ENCODE measurements at places on chromosomes 2 and 18. TPM values are rescaled to one million over a fixed set of nuclear protein-coding genes. Genes with fewer than 3 reads are reported as not detected.
A peak's percentile ranks its signal among the peaks of the same experiment; 100 is the strongest.

The VSNL1 gene
- total RNA-seq = 215 TPM

The RUFY4 gene
- 0.06 TPM for total RNA-seq

The TAF4B gene
- total RNA-seq = 3.3 TPM

The OSBPL1A gene
- total RNA-seq = 77.6 TPM

The C1GALT1C1L gene
- 1.2 TPM for total RNA-seq

The XPO1 gene
- total RNA-seq = 195 TPM

The UGT1A4 gene
- not detected for total RNA-seq

The FOXD4L1 gene
- 0.17 TPM for total RNA-seq

The CIB4 gene
- 0.50 TPM for total RNA-seq

The FNDC4 gene
- 42.5 TPM for total RNA-seq

- DNase-seq = peak; percentile 28
Measured at GRCh38 chr2:18741895-18742732, 152.7 kb upstream of the NT5C1B start.

DNA sequence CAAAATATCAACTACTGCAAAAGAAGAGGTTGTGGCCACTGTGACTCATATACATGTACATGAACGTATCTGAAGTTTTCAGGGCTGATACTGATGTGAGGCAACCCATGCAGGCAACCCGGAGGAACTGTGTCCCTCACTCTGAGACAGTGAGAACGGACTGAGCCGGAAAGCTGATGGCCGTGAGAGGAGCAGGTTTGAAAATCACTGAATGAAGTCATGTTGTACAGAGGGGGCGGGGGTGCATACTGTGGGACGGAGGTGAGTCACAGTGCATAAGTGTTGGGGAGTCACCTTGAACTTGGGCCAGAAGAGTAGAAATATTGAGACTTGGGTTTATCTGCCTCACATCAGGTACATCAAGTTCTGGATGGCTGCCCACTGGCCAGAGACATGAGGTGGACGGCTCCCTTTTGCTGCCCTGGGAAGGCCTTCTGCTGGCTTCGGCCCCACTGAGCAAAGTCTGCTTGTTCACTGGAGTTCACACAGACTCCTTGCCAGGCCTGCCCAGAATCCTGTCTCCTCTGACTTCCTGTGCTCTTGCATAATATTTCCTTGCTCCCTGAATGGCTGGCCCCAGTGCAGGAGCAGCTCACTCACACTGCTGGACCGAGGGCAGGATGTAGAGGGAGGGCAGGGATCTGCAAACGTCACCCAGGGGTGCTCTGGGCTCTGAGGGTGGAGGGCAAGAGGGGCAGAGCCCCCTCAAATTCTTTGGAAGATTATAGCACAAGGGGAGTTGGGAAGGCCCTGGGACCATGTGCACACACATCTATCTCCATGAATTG lies 18.1 kb downstream of the EPAS1 start:
- no peak for DNase-seq

DNA sequence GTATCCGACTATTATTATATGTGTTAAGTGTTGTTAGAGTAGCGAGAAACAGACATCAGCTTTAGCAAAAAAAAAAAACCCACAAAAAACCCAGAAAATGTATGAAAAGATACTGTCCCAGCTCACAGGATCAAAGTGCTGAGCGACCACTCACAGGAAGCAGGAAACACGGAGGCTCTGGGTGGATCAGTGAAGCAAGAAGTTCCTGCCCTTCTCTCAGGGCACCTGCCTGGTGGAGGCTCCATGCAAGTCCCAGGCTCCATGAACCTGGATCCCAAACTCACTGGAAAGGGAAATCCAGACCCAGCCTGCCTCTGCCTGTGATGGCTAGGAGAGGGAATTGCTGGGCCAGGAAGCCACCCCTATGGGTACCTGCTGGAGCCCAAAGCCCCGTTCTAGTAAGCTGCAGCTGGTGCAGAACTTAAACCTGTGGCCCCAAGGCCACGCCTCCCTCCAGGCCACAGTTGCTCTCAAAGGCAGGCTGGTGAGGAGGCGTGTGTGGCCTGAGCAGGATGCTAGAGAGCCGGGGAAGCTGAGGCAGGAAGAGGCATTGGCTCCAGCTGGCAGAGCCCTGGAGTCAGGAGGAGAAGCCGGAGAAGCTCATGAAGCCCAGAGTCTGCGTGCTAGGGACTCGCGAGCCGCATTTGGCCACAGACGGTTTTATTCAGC lies 63.5 kb upstream of the TAF1B start:
- DNase-seq = no peak

DNA sequence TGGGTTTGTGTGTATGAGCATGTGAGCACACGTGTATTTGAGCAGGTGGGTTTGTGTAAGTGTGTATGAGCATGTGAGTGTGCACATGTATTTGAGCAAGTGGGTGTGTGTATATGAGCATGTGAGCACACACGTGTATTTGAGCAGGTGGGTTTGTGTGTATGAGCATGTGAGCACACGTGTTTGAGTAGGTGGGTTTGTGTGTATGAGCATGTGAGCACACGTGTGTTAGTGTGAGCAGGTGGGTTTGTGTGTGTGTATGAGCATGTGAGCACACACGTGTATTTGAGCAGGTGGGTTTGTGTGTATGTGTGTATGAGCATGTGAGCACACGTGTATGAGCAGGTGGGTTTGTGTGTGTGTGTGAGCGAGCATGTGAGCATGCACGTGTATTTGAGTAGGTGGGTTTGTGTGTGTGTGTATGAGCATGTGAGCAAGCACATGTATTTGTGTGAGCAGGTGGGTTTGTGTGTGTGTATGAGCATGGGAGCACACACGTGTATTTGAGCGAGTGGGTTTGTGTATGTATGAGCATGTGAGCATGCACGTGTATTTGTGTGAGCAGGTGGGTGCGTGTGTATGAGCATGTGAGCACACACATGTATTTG lies 169.7 kb downstream of the TWIST2 start:
- no peak for DNase-seq

DNA sequence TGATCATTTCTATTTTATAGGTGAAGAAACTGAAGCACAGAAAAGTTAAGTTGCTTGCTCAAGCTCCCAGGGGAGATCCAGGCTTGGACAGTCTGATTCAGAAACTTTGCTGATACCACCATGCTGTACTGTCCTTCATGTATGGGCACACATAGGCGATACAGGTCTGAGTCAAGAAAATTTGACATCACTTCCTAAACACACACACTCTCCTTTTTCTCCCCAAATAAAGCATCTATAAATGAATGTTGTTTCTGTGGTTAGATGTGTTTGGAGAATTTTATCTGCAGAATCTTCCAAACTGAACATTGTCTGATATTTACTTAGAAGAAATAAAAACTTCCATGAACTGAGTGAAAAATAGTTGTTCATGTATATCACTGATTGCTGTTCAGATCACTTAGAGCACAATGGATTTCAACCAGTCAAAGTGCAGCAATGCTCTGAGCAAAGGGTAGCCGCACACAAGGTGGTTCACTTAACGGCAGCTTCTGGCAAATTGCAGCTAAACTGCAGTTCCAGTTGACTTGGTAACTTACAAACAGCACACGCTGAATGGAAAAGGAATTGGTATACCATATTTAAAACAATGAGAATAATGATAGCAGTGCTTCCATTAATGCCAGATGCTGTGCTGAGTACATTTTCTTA lies 10.0 kb upstream of the AGFG1 start:
- DNase-seq = no peak

GRCh38 chr2:63424329-63425078 lies 163.8 kb downstream of the WDPCP start:
- DNase-seq = no peak

- peak; percentile 16 for DNase-seq
Measured at GRCh38 chr18:23316988-23317387, 136.1 kb upstream of the RIOK3 start.

DNA sequence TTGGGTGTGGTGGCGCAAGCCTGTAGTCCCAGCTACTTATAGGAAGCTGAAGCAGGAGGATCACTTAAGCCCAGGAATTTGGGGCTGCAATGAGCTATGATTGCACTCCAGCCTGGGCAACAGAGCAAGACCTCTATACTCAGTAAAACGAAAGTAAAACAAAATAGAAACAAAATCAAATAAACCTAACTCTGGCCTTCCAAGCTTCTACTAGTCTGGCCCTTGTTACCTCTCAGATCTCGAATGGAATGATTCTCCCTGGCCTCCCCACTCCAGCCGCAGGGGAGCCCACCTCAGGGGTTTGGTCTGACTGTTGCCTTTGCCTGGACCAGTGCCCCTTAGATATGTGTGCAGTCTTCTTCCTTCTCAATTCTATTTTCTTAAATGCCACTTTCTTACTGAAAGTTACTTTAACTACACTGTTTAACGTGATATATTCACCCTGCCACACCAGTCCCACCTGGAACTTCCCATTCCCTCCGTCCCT lies 160.0 kb upstream of the GCFC2 start:
- no peak for DNase-seq

- DNase-seq = no peak
Measured at GRCh38 chr2:42267530-42267929, 93.5 kb downstream of the COX7A2L start.

DNA sequence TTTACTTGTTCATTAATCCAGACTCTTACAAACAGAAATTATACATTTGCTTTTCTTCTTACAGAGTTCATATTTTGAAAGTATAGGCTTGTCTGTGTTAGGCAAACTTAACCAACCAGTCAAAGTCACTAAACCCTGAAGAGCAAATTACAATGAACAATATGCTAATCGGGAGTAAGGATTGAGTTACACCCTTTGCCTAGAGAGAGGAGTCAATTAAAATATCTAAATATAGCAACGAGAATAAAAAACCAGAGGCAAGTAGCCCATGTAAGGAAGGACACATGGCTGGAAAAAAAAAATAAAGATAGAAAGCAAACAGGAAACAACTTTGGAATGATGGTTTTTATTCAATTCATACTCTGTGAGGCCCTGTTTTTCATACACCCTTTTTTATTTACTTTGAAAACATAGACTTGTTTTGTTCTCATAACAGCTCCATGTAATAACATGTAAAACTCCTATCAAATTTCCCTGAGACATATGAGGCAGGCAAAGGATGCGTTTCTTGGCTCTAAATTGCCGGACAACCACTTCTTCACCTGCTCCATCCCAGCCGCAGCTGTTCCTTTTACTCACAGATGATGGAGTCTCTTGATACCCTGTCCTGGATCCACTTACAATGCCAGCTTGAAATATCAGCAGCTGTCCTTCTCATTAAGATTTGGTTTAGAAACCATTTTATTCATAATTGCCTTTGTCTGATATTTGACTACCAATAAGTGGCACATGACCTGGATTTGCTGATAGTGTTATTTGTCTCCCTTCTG lies 767.7 kb upstream of the GCFC2 start:
- no peak for DNase-seq

GRCh38 chr18:54964741-54965140 lies 5.5 kb upstream of the CCDC68 start:
- no peak for DNase-seq

DNA sequence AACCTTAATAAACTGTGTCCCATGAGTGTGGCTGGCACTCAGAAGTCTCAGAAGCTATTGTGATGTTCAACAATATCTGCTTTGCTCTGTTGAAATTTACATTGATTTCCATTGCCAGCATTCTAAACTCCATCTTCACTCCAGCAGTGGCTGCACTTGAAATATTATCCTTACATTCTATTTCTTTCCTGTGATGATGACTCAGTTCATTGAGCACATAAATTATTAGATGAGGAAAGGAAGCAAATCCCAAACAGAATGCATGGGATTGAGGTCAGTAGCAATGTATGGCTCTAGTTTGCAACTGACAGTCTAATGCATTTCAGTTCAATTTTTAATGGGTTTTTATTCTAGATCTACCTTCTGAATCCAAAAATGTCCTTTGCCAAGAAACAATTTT lies 92.4 kb upstream of the TTN start:
- DNase-seq = no peak

- DNase-seq = no peak
Measured at GRCh38 chr18:60040971-60041370, 141.2 kb downstream of the PMAIP1 start.

DNA sequence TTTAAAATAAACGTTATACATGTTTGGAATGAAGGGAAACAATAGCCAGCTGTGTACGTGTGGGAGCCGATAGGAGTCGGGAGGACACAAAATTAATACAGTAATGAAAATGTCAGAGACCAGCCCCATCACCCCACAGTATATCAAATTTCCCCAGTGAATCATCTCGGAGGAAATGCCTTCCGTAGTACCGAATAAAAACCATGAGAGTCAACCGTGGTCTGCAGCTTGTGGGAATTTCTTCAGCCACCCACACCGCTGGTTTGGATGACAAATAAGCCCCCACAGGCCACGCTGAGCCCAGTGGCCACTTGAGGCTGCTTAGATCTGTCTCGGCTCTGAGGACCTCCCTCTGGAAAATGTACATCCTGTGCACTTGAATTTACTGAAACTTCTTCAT lies 133.7 kb downstream of the COL6A3 start:
- no peak for DNase-seq

- no peak for DNase-seq
Measured at GRCh38 chr2:20988905-20989304, 55.0 kb downstream of the APOB start.

- DNase-seq = no peak
Measured at GRCh38 chr18:64668461-64668962, 519.6 kb upstream of the LINC00305 start.

- no peak for DNase-seq
Measured at GRCh38 chr2:30414961-30415360, 32.1 kb upstream of the LCLAT1 start.

DNA sequence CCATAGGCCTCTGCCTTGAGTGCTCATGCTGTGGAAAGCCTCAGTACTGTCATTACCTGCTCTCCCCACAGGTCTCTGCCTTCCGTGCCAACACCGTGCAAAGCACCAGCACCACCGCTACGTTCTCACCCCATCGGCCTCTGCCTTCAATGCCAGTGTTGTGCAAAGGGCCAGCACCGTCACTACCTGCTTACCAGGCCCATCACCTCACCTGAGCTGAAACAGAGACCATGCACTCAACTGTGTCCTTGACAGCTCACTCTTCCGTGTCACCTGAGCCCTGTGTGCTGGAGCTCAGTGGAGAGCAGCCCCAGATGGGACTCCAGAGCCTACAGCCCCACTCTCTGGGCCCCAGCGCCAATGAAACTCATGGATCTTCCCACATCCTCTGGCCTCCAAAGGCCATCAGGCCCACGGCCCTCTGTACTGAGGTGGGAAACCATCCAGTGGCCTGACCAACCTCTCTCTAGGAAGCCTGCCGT lies 62.7 kb downstream of the ZNF516 start:
- no peak for DNase-seq

- no peak for DNase-seq
Measured at GRCh38 chr2:144211826-144212225, 308.1 kb downstream of the ZEB2 start.

- no peak for DNase-seq
Measured at GRCh38 chr2:217798743-217799562, 203.8 kb downstream of the TNS1 start.

- DNase-seq = no peak
Measured at GRCh38 chr2:74253971-74254310, 55.5 kb downstream of the MTHFD2 start.

GRCh38 chr2:239318790-239319661 lies 81.8 kb downstream of the HDAC4 start:
- no peak for DNase-seq

Data from spinal cord (tissue), 10 donors.